ENCODE measurements at places on chromosomes 6 and 20.

GRCh38 chr20:50004229-50004628 lies 21.4 kb downstream of the SNAI1 start:
- no peak for DNase-seq

DNA sequence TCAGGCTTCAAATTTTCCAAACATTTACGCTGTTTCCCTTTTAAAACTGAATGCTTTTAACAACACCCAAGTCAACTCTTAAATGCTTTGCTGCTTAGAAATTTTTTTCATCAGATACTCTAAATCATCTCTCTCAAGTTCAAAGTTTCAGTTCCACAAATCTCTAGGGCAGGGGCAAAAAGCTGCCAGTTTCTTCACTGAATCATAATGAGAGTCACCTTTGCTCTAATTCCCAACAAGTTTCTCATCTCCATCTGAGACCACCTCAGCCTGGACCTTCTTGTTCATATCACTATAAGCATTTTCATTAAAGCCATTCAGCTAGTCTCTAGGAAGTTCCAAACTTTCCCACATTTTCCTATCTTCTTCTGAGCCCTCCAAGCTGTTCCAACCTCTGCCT lies 69.1 kb downstream of the RNF217 start:
- DNase-seq: no peak

DNA sequence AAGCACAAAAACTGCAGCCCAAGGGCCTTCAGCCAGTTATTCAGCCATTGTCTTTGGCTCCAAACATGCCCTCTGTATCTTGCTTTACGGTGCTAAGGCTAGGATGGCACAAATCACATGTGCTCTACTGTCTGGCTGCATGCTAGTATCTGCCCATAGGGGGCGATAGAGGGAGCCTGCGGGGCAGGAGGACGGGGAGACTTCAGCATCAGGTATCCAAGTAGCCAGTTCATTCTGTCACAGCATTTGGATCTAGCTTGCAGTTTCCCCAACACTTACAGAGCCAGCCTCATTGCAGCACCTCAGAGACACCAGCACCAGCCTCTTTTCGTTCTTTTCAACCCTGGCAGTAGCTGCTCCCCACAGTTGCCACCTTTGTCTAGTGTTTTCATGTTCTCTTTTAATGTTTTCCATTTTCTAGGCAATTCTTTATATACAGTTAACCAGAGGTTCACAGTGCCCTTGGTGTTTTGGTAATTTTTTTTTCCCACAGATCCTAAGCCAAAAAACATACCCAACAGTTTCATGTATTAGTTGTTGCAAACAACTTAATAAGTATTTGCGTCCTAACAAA lies 705.9 kb downstream of the PTPRT start:
- DNase-seq: no peak

- DNase-seq: no peak
These were observed 1.9 kb downstream of the MRPS26 start for GRCh38 chr20:3047486-3048419.

GRCh38 chr20:58568126-58568482 lies 52.9 kb upstream of the APCDD1L start:
- no peak for DNase-seq

DNA sequence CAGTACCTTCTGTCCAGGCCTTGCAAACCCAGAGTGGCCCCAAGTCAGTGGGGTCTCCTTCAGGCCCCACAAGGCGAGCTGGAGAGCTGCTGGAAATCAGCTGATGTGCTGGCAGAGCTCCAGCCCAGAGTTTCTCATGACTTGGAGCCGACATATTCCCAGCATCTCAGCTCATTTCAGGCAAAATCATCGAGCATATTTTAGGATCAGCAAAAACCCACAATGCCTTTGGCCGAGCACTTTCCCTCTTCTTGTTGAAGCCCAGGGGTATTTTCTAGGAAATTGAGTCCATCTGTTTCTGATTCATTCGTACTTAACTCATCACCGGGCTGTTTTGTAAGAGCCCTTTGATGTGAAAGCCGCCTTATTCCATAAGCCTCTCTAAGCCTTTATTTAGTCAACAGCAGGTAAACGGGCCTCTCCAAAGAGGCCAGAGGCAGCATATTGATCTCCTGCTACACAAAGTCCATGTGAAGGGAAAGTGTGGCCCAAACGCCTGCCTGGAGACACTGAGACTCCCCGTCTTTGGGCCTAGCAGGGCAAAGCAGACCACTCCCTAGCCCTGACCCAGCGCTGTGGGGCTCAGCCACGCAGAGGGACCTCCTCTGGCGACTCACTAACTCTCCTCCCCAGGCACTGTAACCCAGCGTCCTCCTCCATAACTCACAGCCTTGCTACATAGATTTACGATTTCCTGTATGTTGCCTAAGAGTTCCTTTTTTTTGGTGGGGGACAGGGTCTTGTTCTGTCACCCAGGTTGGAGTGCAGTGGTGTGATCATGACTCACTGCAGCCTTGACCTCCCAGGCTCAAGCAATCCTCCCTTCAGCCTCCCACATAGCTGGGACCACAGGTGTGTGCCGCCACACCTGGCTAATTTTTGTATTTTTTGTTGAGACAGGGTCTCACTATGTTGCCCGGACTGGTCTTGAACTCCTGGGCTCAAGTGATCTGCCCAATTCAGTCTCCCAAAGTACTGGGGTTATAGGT lies 12.1 kb upstream of the C20orf203 start:
- peak; percentile 87 for DNase-seq

Measured in fibroblast of the conjunctiva (primary cell).